ENCODE measurements at places on chromosomes 3 and 15.

- DNase-seq, result no peak
These were observed 35.6 kb upstream of the LDHAL6B start for GRCh38 chr15:59171067-59171397.

DNA sequence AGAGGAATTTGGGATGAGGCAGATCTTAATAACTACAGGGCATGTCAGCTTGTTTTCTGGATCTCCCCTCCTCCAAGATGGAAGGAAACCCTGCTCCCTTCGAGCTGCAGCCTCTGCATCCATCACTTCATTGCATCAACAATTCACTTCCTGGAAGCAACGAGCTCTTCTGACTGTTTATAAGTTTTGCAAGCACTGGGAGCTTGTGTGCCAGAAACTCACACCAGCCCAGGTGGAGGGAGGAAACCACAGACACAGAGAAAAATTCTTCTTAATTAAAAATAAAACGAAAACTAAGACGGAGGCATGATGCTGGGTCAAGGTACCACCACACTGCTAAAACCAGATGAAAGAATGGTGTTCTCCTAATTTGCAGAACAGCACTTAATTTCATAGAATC is 10.6 kb downstream of the LRIG1 start:
- DNase-seq, result no peak

- DNase-seq, result no peak
These were observed 20.8 kb downstream of the SLC12A8 start for GRCh38 chr3:125191730-125192129.

DNA sequence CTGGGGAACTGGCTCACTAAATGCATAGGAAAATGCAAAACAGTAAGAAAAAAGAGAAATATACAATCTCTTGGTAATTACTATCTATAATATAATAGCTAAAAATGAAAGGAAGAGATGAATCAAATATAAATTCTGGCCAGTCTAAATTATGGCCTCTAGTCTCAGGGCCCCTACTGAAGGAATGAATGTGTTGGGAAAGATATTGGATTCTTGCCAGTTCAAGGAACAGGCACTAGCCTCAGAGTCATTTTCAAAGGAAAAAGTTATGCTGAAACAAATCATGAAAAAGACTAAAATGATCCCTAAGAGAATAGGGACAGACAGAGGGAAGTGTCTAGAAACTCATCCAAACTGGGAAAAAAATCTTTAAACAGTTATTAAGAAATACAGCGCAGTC is 62.4 kb downstream of the C3orf80 start:
- DNase-seq, result no peak

GRCh38 chr3:16059081-16059537 is 115.4 kb upstream of the GALNT15 start:
- no peak for DNase-seq

GRCh38 chr15:79451361-79451999 is 19.3 kb downstream of the MINAR1 start:
- no peak for DNase-seq

GRCh38 chr3:195886181-195887141 is 21.9 kb downstream of the TNK2 start:
- no peak for DNase-seq

GRCh38 chr15:61661791-61662190 is 398.5 kb downstream of the VPS13C start:
- DNase-seq, result no peak

DNA sequence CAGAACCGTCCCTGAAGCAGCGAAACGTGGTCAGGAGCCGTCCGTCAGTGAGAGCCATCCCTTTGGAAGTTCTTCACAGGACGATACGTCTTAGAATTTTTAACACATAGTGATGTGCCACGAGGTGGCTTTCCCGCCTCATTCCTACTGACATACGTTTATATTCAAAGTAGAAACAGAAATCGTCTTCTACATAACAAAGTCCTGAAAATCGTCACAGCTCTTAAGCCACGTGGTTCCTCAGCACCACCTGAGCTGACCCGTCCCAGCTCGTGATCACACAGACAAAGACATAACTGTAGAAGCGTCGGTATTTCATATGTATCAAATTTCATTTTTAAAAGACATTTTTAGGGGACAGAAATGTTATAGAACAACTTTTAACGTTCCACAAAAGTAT is 73.5 kb downstream of the TFRC start:
- DNase-seq, result no peak

- DNase-seq, result no peak
These were observed 31.7 kb downstream of the POC1A start for GRCh38 chr3:52122491-52122890.

DNA sequence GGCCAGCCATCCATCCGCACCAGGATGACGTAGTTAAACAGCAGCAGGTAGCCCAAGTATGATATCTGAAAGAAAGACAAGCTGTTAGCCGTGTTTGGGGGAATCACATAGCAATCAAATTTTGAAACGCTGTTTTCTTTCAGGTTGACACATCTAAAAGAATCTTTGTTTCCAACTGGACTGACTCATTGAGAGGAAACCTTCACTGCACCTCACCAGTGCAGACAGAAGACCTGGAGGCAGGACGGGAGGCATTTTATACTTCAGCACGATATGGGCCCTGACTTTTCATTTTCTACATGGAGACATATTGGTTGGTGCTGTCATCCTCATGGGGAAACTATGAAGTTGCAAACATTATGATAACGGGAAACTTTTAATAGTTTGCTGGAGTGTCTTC is 44.2 kb upstream of the MTMR10 start:
- DNase-seq, result no peak

- no peak for DNase-seq
These were observed 881.4 kb downstream of the DIPK2A start for GRCh38 chr3:144852999-144853398.

GRCh38 chr15:93523481-93523880 is 434.5 kb upstream of the RGMA start:
- no peak for DNase-seq

DNA sequence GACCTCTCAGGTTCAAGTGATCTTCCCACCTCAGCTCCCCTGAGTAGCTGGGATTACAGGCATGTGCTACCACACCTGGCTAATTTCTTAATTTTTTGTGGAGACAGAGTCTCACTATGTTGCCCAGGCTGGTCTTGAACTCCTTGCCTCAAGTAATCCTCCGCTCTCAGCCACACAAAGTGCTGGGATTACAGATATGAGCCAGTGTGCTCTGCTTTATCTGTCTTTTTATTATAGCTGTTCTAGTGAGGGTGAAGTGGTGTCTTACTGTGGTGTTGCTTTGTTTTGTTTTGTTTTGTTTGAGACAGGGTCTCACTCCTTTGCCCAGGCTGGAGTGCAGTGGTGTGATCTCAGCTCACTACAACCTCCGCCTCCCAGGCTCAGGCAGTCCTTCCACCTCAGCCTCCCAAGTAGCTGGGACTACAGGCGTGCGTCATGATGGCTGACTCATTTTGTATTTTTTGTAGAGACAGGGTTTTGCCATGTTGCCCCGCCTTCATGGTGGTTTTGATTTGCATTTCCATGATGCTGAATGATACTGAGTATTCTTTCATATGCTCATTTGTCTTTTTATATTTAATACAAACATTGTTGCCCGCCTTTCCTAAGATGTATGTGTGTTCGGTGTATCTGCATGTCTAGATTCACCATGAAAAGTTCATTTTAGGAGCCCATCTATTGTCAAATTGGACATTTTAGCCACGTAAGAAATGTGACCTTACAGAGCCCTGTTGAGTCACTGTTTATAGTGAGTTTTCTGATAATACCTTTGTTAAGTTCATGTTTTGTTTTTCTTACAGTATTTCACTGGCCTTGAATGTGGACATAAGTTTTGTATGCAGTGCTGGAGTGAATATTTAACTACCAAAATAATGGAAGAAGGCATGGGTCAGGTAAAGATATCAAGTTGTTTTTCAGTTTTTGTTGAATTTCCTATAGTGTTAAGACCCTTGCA is 80.6 kb downstream of the ARIH1 start:
- no peak for DNase-seq

DNA sequence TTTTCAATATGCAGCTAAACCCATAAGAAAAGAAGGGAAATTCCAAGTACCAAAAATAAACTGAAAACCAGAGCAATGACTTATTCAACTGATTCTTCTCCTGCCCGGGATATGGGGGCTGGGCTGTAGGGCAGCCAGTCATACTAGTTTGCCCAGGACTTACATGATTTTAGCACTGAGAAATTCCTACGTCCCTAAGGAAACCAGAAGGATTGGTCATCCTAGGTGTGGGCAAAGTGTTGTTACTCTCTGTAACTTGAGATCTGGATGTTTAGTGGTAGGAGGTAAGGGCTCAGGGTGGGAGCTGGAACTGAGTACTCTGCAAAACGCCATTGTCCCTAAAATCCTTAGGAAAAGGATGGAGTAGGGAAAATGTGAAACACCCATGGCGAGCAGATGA is 1.2 kb upstream of the DAZL start:
- DNase-seq, result no peak

DNA sequence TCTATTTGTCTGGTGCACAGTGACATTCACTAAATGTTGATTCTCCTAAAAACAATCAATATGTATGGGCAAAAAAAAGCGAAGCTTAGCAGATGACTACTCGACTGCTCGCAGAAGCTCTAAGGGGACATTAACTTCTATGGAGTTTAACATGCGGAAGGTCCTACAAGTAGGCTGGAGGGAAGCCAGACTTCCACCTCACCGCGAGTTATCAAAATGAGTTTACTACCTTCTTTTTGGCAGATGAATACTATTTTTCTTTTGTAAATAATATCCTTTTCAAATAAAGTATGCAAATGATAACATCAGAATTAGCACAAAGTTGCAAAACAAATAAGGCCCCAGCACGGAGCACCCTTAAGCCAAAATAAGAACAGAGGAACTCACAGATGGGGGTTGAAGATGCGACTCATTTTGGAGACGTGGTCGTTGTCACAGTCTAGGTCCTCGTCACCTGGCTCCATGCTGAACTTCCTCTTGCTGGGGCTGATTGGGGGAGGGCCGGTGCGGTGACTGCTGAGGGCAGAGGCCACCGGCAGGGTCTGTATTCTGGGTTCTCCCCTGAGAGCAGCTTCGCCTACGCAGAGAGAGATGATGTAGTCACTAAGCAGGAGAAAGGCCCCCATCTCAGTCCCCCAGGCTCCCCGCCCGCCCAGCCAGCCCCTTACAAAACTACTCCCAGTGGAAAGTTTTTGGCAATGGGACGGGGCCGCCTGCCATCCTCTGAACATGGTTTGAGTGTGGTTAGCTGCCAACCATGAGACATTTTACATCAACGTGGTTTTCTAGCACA is 42.1 kb downstream of the VGLL4 start:
- DNase-seq, result no peak

DNA sequence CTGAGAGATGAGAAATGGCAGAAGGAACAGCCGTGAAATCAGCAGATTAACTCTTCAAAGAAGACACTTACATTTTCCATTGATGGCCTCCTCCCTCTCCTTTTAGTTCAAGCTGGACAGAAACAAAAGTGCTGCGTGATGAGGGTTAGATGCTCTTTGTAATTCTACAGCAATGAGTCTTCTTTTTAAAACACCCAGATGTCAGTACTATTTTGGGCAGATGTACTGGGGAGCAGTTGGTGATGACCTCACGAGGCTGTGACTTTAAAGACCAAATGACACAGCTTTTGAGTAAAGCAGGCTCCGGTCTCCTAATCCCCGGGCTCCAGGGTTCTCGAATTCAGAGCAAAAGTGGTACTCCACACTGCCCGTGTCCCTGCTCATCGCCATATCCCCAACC is 198.2 kb downstream of the SLCO3A1 start:
- DNase-seq, result no peak

DNA sequence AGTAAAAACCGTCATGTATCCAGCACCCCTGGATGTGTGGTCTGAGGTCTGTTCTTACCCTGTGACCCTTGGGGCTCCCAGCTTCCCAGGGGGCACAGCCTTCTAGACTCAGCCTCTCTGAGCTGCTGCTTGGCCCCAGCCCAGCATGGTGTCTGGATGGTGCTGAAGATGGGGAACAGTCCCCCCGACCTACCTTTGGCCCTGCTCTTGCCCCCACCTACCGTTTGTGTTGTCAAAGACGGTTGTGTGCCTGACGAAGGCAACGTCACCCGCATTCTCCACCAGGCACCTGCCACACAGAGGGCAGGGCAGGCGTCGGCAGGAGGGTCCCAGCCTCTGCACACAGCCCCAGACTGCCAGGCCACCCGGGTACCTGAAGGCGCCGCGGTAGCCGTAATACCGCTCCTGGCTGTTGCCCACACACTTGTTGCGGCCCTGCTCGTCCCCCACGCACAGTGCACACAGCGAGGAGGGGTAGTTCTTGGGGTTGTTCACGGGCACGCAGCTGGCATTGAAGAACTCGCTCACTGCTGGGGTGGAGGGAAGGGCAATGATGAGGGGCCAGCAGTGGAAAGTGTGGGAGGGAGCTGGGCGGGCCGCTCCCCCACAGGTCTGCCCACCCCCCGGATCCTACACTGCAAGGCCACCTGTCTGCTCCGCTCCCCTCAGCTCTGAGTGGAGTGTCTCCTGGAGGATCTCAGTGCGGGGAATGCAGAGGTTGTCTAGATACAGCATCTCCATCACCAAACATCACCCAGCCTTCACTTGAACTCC is 21.0 kb downstream of the MELTF start:
- no peak for DNase-seq

GRCh38 chr3:45848392-45848791 is 6.5 kb upstream of the LZTFL1 start:
- no peak for DNase-seq

DNA sequence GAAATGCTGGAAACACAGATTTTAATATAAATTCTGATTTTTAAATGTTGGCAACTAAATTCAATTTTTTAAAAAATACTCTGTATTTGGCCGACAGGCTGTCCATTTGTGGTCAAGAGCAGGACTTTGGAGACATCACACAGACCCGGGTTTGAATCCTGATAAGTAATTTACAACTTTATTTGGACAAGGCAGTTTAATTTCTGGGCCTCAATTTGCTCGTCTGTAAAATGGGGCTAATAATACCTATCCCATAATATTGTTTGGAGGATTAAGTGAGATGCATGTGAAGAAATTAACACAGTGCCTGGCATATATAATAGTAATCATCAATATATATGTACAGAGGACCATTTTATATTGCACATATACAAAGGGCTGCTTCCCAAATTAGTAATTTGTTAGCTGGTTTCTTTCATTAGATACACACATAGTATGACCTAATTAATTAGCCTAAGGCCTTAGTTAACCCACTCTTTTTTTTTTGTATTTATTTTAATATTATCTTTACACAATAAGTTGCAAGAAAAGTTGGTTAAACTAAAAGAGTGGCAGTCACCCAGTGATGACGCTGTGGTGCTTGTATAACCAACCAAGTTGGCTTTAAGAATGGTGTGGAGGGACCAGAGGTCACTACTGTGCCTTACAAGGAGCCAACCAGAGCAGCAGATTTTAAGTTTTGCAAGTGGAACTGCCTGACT is 665 bp downstream of the PIGB start:
- DNase-seq, result no peak

- no peak for DNase-seq
These were observed 94.5 kb downstream of the ABI3BP start for GRCh38 chr3:100898681-100899080.

DNA sequence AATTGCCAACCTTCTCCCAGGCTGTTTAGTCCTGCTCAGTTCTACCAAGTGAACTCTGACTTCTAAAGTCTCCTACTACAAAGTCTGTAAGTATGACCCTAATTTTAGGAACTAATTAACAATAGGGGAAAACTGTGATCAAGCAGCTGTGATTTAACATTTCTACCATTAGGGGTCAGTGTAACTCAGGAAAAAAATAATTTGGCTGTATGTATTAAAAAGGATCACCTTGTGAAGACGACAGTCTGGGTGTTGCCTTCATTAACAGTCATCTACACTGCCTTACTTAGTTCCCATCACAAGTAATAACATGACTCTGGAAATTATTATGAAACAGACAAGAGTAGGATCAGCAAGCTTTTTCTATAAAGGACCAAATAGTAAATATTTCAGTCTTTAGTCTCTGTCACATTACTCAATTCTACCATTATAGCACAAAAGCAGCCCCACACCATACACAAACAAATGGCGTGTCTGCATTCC is 4.2 kb upstream of the NPHP3 start:
- no peak for DNase-seq
